Transverse colon (tissue), 4 donors: ENCODE measurements at places on chromosomes 1 and 21. TPM values are rescaled to one million over a fixed set of nuclear protein-coding genes. Genes with fewer than 3 reads are reported as not detected.
A peak's percentile ranks its signal among the peaks of the same experiment; 100 is the strongest.

GRCh38 chr1:216894494-216894893, 171.3 kb upstream of the ESRRG start:
- H3K27ac ChIP-seq = no peak overlapping the region
- no peaks in the 10 kb centered on the region for H3K4me1 ChIP-seq
- H3K36me3 ChIP-seq = no peaks in the 10 kb centered on the region
- no peaks in the 10 kb centered on the region for H3K27me3 ChIP-seq
- DNase-seq = no peak

GRCh38 chr1:71908303-71908702, 374.0 kb downstream of the NEGR1 start:
- H3K36me3 ChIP-seq = no peaks in the 10 kb centered on the region
- no peak for DNase-seq
- H3K4me1 ChIP-seq = no peaks in the 10 kb centered on the region
- H3K4me3 ChIP-seq = no peak overlapping the region

GRCh38 chr1:221878134-221878533, 136.2 kb upstream of the DUSP10 start:
- no peaks in the 10 kb centered on the region for H3K4me1 ChIP-seq
- H3K27me3 ChIP-seq = no peaks in the 10 kb centered on the region
- no peak overlapping the region for H3K4me3 ChIP-seq
- no peak for DNase-seq
- no peak overlapping the region for H3K27ac ChIP-seq
- no peaks in the 10 kb centered on the region for H3K36me3 ChIP-seq

- H3K4me3 ChIP-seq = no peak overlapping the region
- H3K36me3 ChIP-seq = no peaks in the 10 kb centered on the region
- DNase-seq = no peak
- no peaks in the 10 kb centered on the region for H3K4me1 ChIP-seq
- H3K27ac ChIP-seq = no peak overlapping the region
Observed at GRCh38 chr1:100866041-100866900, 28.4 kb downstream of the EXTL2 start.

GRCh38 chr1:2108213-2108876, 58.1 kb downstream of the PRKCZ start:
- no peaks in the 10 kb centered on the region for H3K36me3 ChIP-seq
- no peaks in the 10 kb centered on the region for H3K27me3 ChIP-seq
- H3K27ac ChIP-seq = no peak overlapping the region
- H3K4me3 ChIP-seq = no peak overlapping the region
- H3K4me1 ChIP-seq = no peaks in the 10 kb centered on the region

GRCh38 chr1:224488806-224489499, 54.4 kb upstream of the WDR26 start:
- peaks cover 8% of the 10 kb centered on the region for H3K4me1 ChIP-seq
- no peaks in the 10 kb centered on the region for H3K27me3 ChIP-seq
- DNase-seq = no peak
- no peaks in the 10 kb centered on the region for H3K36me3 ChIP-seq

- no peak overlapping the region for H3K4me3 ChIP-seq
- no peaks in the 10 kb centered on the region for H3K36me3 ChIP-seq
- H3K27me3 ChIP-seq = no peaks in the 10 kb centered on the region
- H3K4me1 ChIP-seq = no peaks in the 10 kb centered on the region
- no peak for DNase-seq
- no peak overlapping the region for H3K27ac ChIP-seq
Observed at GRCh38 chr1:100556925-100557605, 19.1 kb downstream of the GPR88 start.

DNA sequence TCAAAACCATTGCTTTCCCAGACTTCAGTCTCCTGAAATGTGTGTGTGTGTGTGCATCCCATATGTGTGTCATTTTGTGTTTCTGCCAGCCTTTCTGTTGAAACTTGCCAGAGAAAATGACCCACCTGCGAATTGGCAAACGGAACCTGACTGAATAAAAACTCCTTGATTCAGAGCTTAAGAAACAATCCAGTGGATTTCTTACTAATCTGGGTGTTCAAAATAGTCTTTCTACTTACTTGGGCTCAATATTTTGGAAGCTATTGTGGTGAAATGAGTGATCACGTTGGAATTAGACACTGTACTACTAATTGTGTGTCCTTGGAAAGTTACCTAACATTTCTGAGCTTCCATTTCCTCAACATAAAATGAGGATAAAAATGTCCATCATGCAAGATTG, 138.9 kb upstream of the ERG start:
- no peak for DNase-seq
- H3K4me3 ChIP-seq = no peak overlapping the region
- no peaks in the 10 kb centered on the region for H3K4me1 ChIP-seq
- no peaks in the 10 kb centered on the region for H3K36me3 ChIP-seq

DNA sequence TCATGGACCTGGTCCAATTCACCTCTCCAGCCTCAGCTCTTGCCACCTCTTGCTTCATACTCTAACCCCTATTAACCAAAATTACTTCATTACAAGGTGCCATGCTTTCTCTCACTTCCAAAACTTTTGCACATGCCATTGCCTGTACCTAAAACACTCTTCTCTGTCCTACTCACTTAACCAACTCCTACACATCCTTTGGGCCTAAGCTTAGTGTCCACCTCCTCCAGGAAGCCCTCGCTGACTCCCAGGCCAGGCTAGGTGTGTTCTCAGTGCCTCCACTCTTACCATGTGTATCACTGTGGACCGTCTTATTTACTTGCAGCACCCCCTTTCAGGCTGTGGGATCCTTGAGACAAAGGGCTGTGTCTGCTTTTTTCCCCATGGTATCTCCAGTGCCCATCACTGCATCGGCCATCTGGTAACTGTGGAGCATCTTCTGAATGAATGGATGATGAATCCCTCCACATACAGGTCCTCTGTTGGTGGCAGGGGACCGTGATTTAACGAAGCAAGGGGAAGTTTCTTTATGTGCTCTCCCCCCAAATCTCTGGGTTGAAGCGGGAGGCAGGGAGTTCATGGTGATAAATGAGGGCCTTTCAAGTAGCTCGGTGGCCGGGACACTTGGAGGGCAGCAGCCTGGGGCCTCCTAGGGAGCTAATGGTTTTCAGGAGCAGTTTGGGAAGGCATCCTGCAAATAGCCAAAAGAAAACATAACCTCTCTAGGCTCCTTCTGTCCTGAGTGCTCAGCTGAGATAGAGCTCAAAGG, 111.9 kb downstream of the TRABD2B start:
- no peak overlapping the region for H3K27ac ChIP-seq
- no peaks in the 10 kb centered on the region for H3K27me3 ChIP-seq
- no peak overlapping the region for H3K4me3 ChIP-seq
- no peaks in the 10 kb centered on the region for H3K4me1 ChIP-seq
- no peaks in the 10 kb centered on the region for H3K36me3 ChIP-seq

DNA sequence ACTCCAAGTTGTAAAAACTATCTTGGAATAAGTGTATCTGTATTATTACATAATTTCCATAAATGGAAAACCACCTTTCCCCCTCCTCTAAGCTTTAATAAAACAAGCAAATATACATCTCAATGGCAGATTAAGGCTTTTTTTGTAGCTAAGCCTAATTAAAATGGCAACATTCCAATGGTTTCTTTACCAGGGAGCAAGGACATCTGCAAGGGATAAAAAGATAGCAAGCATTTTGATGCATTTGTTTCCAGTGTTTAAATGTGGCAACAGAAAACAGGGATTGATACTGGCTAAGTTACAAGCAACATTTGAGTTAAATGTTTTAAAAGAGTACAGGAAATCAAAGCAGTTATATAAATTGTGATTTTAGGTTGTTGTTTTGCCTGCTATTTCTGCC, 1012.7 kb downstream of the ADGRL2 start:
- DNase-seq = no peak
- no peaks in the 10 kb centered on the region for H3K4me1 ChIP-seq
- no peaks in the 10 kb centered on the region for H3K36me3 ChIP-seq
- H3K27ac ChIP-seq = no peak overlapping the region

DNA sequence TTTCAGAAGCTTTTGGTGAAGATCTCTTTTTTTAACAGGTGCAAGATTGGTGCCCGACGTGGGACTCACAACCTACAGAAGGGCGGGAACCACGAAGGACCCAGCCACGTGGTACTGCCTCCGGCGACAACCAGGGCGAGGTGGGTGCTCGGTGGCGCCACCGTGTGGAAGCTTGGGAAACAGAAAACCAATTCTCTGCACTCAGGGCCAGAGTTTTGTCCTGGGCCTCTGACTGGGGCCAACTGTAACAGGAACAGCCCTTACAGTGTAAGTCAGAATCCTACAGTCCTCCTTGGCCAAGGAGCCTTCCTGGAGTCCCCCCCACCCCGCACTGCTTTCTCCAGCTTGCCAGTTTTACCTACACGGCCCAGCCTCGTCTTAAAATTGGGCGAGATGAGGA, 11.6 kb upstream of the S100A7A start:
- H3K4me3 ChIP-seq = no peak overlapping the region
- no peaks in the 10 kb centered on the region for H3K36me3 ChIP-seq
- no peak overlapping the region for H3K27ac ChIP-seq
- H3K27me3 ChIP-seq = peaks cover 6% of the 10 kb centered on the region

- H3K27me3 ChIP-seq = no peaks in the 10 kb centered on the region
- no peaks in the 10 kb centered on the region for H3K36me3 ChIP-seq
- H3K4me3 ChIP-seq = no peak overlapping the region
Observed at GRCh38 chr1:70764747-70765146, 282.9 kb downstream of the PTGER3 start.

DNA sequence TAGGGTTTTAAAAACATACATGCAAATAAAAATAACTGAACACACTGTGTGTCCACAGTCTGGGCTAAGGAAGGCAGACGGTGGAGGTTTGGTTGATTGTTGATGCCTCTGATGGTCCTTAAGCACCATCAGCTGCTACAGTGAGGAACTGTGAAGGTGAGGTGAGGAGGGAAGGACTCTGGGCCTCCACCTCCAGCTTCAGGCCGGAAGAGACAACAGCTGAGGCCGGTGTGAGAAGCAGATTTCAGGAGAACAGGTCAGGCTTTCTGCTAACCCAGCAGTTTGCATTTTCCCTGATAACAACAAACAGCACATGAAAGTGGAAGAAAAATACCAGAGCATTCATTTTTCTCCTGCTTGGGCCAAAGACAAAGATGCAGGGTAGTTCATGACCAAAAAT, 189.9 kb upstream of the AJAP1 start:
- H3K27ac ChIP-seq = no peak overlapping the region
- no peak for DNase-seq
- H3K4me3 ChIP-seq = no peak overlapping the region
- H3K27me3 ChIP-seq = no peaks in the 10 kb centered on the region
- no peaks in the 10 kb centered on the region for H3K4me1 ChIP-seq

GRCh38 chr1:168243636-168244212, 17.9 kb downstream of the SFT2D2 start:
- no peak overlapping the region for H3K4me3 ChIP-seq
- no peaks in the 10 kb centered on the region for H3K27me3 ChIP-seq
- no peaks in the 10 kb centered on the region for H3K36me3 ChIP-seq

GRCh38 chr1:183403498-183403897, 14.7 kb downstream of the NMNAT2 start:
- no peak for DNase-seq
- H3K36me3 ChIP-seq = no peaks in the 10 kb centered on the region
- no peaks in the 10 kb centered on the region for H3K27me3 ChIP-seq
- H3K4me3 ChIP-seq = no peak overlapping the region

DNA sequence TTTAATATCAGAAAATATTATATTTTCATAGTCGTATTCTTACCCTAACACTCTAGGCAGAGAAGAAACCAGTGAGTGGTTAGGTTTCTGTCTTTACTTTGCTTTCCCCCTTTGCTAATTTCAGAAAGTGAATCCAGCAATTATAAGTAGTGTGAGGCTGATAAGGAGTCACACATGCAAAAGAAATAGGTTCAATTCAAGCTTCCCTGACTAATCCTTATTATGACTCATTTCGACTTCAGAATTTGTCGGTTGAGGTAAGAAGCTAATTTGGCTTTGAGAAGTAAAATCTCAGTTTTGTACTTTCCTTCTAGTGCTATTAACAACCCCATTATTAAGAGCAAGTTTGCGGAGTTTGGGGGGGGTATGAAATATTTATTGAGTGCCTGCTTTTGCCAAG, 22.4 kb downstream of the ESRRG start:
- H3K4me1 ChIP-seq = no peaks in the 10 kb centered on the region
- no peak for DNase-seq
- H3K27ac ChIP-seq = no peak overlapping the region
- H3K27me3 ChIP-seq = no peaks in the 10 kb centered on the region
- H3K4me3 ChIP-seq = no peak overlapping the region

GRCh38 chr1:20211511-20211931, 25.2 kb upstream of the PLA2G2C start:
- peaks cover 11% of the 10 kb centered on the region for H3K27me3 ChIP-seq
- H3K36me3 ChIP-seq = no peaks in the 10 kb centered on the region
- no peak overlapping the region for H3K4me3 ChIP-seq
- peaks cover 26% of the 10 kb centered on the region for H3K4me1 ChIP-seq
- H3K27ac ChIP-seq = peak overlapping the region; percentile 61

GRCh38 chr1:219446288-219446687, 166.6 kb downstream of the ZC3H11B start:
- no peaks in the 10 kb centered on the region for H3K4me1 ChIP-seq
- DNase-seq = no peak
- no peak overlapping the region for H3K4me3 ChIP-seq
- no peaks in the 10 kb centered on the region for H3K27me3 ChIP-seq

DNA sequence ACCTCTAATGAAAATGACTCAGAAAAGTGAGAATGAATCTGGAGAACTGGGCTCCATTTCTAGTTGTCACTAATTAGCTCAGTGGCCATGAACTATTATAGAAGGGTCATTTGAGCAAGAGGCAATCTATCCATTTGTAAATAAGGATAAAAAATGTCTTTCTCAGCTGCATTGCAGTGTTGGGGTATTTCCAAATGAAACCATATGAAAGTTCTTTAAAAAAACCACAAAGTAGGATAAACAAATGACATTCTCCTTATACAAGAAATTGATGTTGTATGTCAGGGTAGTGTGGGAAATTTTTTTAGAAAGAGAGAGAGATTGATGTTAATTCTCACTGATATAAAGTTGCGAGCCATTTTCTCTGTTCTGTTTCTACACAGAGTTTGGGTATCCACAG, 26.0 kb downstream of the FMO3 start:
- H3K4me1 ChIP-seq = no peaks in the 10 kb centered on the region
- no peaks in the 10 kb centered on the region for H3K27me3 ChIP-seq
- H3K36me3 ChIP-seq = no peaks in the 10 kb centered on the region
- DNase-seq = no peak

GRCh38 chr1:87615491-87615890, 286.8 kb downstream of the LMO4 start:
- no peaks in the 10 kb centered on the region for H3K27me3 ChIP-seq
- H3K4me3 ChIP-seq = no peak overlapping the region
- DNase-seq = no peak
- H3K27ac ChIP-seq = no peak overlapping the region

GRCh38 chr1:43560286-43560685, 29.6 kb downstream of the PTPRF start:
- no peak overlapping the region for H3K4me3 ChIP-seq
- no peaks in the 10 kb centered on the region for H3K27me3 ChIP-seq
- H3K27ac ChIP-seq = no peak overlapping the region

GRCh38 chr1:48740621-48741020, 36.1 kb downstream of the BEND5 start:
- H3K4me1 ChIP-seq = no peaks in the 10 kb centered on the region
- no peak overlapping the region for H3K27ac ChIP-seq
- no peaks in the 10 kb centered on the region for H3K36me3 ChIP-seq

- H3K27me3 ChIP-seq = no peaks in the 10 kb centered on the region
- no peaks in the 10 kb centered on the region for H3K36me3 ChIP-seq
- H3K4me1 ChIP-seq = no peaks in the 10 kb centered on the region
- no peak overlapping the region for H3K4me3 ChIP-seq
- DNase-seq = no peak
- H3K27ac ChIP-seq = no peak overlapping the region
Observed at GRCh38 chr1:213250041-213250440, 199.0 kb downstream of the RPS6KC1 start.

Gene EPS15
- 70.7 TPM for total RNA-seq

Gene TRPM2
- not detected for total RNA-seq

Gene LAMC1
- 77.7 TPM for total RNA-seq

Gene UBASH3A
- 0.37 TPM for total RNA-seq

Gene PTAFR
- total RNA-seq = 5.2 TPM

Gene C8B
- total RNA-seq = not detected

Gene SEMA4A
- 6.0 TPM for total RNA-seq

Gene IFI44
- total RNA-seq = not detected

Gene MINDY1
- total RNA-seq = 27.7 TPM

Gene PADI4
- not detected for total RNA-seq
